Osteocyte (in vitro differentiated cells): ENCODE measurements at places on chromosomes 12 and 14.
A peak's percentile ranks its signal among the peaks of the same experiment; 100 is the strongest.

DNA sequence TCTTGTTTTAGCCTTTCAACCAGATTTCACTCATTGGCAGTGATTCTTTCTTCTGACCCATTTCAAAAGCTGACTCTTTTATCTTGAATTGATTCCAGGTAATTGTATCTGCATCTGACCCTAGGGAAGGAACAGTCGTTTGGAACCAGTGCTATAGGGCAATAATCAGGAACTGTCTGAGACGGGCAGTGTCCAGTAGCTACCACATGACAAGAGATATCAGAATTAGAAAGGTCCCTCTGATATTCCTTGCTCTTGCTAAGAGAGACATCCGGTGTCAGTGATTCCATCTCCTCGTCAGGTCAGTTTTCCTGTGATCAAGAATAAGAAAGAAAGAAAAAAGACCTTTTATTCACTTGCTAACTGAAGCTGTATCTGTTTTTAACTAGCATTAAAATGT lies 47.8 kb upstream of the PDE3A start:
- no peak overlapping the region for H3K4me3 ChIP-seq
- no peak for DNase-seq
- peak overlapping the region; percentile 54 for H3K27ac ChIP-seq
- H3K36me3 ChIP-seq, result no peaks in the 10 kb centered on the region
- no peaks in the 10 kb centered on the region for H3K27me3 ChIP-seq
- H3K4me1 ChIP-seq, result peaks cover 19% of the 10 kb centered on the region

- no peaks in the 10 kb centered on the region for H3K4me1 ChIP-seq
- no peak for DNase-seq
- no peak overlapping the region for H3K4me3 ChIP-seq
- no peaks in the 10 kb centered on the region for H3K36me3 ChIP-seq
- peaks cover 12% of the 10 kb centered on the region for H3K27me3 ChIP-seq
Observed at GRCh38 chr12:9951026-9951675, 19.0 kb upstream of the CLEC2A start.

GRCh38 chr12:64824500-64825142 lies at the start of gene TBC1D30:
TBC1D30 (plus strand) TSS chr12:64824647; CDS start chr12:64824880, 233 bp downstream.
- H3K4me3 ChIP-seq, result peak within 1 kb of the TSS; percentile 70
- no peak within 1 kb of the TSS for H3K27ac ChIP-seq
- no peaks in the 10 kb centered on the region for H3K36me3 ChIP-seq

- H3K4me1 ChIP-seq, result no peaks in the 10 kb centered on the region
- no peak overlapping the region for H3K4me3 ChIP-seq
- no peaks in the 10 kb centered on the region for H3K27me3 ChIP-seq
- H3K27ac ChIP-seq, result no peak overlapping the region
Observed at GRCh38 chr14:105851716-105852377, 325.5 kb downstream of the TMEM121 start.

DNA sequence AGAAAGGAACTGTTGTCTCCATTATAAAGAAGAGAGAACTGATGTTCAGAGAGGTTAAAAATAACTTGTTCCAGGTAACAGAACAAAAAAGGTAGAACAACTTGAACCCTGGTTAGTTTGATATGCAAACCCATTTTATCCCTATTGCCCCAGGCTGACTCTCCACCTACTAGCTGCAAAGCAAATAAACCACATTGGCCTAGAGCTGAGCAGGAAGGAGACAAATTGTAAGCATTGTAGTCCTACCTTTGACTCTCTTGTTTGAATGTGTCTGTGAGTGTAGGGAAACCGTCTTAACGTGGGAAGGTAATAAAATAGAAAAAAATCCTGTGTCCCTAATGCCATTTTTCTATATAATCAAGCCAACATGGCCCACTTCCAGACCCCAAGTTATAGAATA lies 126.4 kb downstream of the CCER1 start:
- no peaks in the 10 kb centered on the region for H3K36me3 ChIP-seq
- peaks cover 8% of the 10 kb centered on the region for H3K4me1 ChIP-seq
- DNase-seq, result no peak
- no peak overlapping the region for H3K27ac ChIP-seq

DNA sequence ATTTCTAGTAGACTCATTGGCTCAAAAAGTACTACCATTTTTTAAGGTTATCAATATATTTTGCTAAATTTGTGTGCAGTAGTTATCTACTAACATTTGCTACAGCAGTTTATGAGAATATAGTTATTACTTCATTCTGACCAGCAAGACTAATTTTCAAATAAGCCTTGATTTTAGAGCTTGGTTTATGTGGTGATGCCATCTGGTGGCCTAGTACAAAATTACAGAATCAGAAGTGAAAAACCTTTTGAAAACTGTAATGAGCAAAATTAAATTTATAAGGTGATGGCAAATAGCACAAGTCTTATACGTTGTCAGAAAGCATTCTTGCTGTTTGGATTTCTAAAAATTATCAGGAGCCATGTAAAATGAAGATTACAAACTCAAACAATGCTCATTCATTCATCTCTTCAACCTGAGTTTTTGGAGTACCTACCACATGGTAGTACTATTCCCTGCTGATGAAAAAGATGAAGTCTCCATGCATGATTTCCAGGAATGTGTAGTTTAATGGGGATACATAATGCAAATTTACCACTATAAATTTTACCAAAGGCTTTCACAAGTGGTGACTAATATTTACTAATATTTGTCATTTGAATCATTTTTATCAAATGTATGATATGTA lies 51.0 kb downstream of the MAGOHB start:
- peaks cover 12% of the 10 kb centered on the region for H3K27me3 ChIP-seq
- no peaks in the 10 kb centered on the region for H3K36me3 ChIP-seq
- no peak overlapping the region for H3K4me3 ChIP-seq
- no peak for DNase-seq

DNA sequence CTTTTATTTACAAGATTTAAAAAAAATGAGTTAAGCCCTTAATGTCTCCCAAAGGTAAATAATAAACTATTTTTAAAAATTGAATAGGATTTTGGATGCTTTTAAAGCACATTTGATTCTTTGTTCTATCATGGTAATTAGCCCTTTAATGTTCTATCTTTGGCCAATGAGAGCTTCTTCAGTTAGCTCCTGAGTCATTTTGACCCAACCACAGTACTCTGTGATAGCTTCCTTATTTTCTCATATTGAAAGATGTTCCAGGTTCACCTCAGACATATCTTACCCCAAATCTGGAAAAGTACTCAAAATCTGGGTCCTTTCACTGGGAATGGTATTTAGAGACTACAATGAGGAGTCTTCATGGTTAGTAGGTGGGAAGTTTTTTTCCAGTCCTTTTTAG lies 98.0 kb downstream of the MYRFL start:
- no peaks in the 10 kb centered on the region for H3K4me1 ChIP-seq
- peaks cover 9% of the 10 kb centered on the region for H3K27me3 ChIP-seq
- H3K4me3 ChIP-seq, result no peak overlapping the region
- no peaks in the 10 kb centered on the region for H3K36me3 ChIP-seq

- DNase-seq, result no peak
- peaks cover 19% of the 10 kb centered on the region for H3K36me3 ChIP-seq
- H3K4me3 ChIP-seq, result no peak overlapping the region
- H3K4me1 ChIP-seq, result peaks cover 24% of the 10 kb centered on the region
- H3K27me3 ChIP-seq, result no peaks in the 10 kb centered on the region
Observed at GRCh38 chr14:103041464-103041863, 15.9 kb downstream of the CDC42BPB start.

DNA sequence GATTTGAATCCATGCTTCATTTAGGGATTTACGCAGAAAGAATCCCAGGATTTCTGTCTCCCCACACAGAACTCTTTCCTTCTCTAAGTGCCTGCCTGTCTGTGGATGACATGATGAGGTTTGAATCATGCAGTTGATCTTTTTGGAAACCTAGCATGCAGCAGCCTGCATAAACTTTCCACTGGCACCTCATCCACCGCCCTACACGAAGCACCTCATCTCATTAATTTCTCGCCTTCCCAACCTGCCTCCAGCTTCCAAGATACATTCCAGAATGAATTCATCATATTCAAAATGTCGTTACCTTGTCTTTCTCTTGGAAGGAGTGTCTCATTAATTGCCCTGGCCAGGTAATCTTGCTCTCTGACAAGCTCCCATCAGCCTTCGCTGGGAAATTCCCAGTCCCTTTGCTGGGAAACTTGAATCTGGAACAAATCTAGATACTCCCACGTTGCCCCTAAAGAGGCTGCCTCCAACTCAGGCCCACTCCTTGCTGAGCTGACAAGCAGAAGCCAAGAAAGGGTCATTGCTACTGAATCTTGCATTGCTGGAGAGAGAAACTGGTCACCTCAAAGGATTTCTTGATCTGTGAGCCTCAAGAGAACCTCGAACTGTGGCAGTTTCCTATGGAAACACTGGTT lies 48.2 kb downstream of the SERPINA3 start:
- peaks cover 18% of the 10 kb centered on the region for H3K4me1 ChIP-seq
- H3K36me3 ChIP-seq, result no peaks in the 10 kb centered on the region
- no peaks in the 10 kb centered on the region for H3K27me3 ChIP-seq

GRCh38 chr14:103546652-103547454 lies 15.6 kb downstream of the BAG5 start:
- H3K36me3 ChIP-seq, result no peaks in the 10 kb centered on the region
- H3K27ac ChIP-seq, result no peak overlapping the region
- H3K4me1 ChIP-seq, result peaks cover 30% of the 10 kb centered on the region
- H3K27me3 ChIP-seq, result no peaks in the 10 kb centered on the region

DNA sequence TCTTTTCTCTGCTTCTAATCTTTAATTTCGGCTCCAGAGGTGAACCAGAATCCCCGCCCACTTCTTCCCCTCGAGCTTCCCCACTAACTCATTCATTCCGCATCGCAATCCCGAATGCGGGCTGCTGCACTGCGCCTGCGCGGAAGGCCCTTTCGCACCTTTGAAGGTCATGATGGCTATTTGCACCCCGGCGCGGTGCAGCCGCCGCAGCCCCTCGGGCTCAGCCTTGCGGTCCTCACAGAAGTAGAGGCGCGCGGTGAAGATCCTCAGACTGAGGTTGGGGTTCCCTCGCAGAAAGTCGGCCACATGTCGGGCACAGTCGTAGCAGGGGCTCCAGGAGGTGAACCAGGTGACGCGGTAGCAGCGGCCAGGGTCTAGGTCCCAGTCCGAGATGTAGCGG lies 7.6 kb downstream of the AICDA start:
- peak; percentile 79 for DNase-seq
- H3K36me3 ChIP-seq, result no peaks in the 10 kb centered on the region
- H3K27ac ChIP-seq, result no peak overlapping the region
- peaks cover 20% of the 10 kb centered on the region for H3K27me3 ChIP-seq
- no peak overlapping the region for H3K4me3 ChIP-seq
- H3K4me1 ChIP-seq, result peaks cover 8% of the 10 kb centered on the region

GRCh38 chr14:92391726-92392125 lies 68.8 kb downstream of the SLC24A4 start:
- no peak for DNase-seq
- H3K27me3 ChIP-seq, result peaks cover 1% of the 10 kb centered on the region
- H3K36me3 ChIP-seq, result no peaks in the 10 kb centered on the region
- H3K4me1 ChIP-seq, result no peaks in the 10 kb centered on the region
- H3K27ac ChIP-seq, result no peak overlapping the region
- no peak overlapping the region for H3K4me3 ChIP-seq

GRCh38 chr12:28795311-28795710 lies 353.8 kb upstream of the FAR2 start:
- DNase-seq, result no peak
- no peaks in the 10 kb centered on the region for H3K27me3 ChIP-seq
- no peak overlapping the region for H3K27ac ChIP-seq
- no peak overlapping the region for H3K4me3 ChIP-seq

DNA sequence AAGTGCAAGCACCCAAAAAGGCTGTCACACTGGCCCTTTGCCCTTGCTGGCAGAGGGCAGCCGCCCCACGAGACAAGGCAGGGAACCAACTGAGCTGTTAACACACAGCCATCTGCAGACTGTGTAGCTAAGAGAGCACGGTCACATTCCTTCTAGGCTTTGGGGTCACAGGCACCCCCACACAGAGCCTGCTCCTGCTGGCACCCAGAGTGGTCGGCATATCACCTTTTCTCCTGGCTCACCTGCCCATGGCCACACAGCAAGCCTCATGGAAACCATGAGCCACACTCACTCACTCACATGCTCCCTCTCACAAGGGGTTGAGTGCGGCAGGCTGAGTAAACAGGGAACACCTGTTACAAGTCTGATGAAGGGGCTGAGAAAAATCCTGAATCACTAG lies 214.5 kb downstream of the PCNX1 start:
- H3K4me1 ChIP-seq, result peaks cover 30% of the 10 kb centered on the region
- H3K4me3 ChIP-seq, result no peak overlapping the region
- peaks cover 9% of the 10 kb centered on the region for H3K36me3 ChIP-seq
- no peak for DNase-seq

DNA sequence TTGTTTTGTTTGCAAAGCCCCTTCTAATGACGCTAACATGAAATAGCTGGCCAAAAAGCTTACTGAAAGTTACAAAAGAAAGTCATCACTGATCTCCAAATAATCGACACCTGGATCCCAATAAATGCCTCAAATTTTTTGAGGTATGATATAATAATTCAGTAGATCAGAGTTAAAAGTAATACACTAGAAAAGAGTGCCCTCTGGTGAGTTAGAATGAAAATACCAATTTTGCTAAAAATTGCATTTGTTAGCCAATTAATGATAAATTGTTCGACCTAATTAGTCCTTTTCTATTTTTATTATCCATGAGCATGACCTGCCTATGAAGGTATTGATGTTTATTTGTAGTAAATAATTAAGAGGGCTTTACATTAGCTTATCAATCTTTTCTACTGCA lies 78.6 kb downstream of the CEP128 start:
- H3K27ac ChIP-seq, result peak overlapping the region; percentile 87
- no peaks in the 10 kb centered on the region for H3K27me3 ChIP-seq
- DNase-seq, result no peak
- no peak overlapping the region for H3K4me3 ChIP-seq
- peaks cover 11% of the 10 kb centered on the region for H3K36me3 ChIP-seq

DNA sequence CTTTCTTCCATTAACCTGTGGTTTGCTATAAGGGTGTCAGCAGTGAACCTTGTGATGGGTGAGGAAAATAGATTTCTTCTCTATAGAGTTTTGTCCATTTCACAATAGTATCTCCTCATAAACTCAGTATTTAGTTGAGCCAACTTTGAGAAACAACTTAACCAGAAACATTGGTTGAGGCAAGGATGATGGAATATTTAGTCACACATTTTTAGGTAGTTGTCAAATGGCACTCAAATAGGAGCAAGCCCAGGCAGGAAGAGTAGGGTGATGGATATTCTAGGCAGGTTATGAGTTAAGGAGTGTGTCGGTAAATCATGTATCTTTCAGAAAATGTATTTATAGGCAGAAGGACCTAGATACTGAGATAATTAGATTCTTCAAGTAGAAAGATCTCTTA lies 1267.6 kb downstream of the SLC16A7 start:
- no peak overlapping the region for H3K27ac ChIP-seq
- no peaks in the 10 kb centered on the region for H3K4me1 ChIP-seq
- no peaks in the 10 kb centered on the region for H3K27me3 ChIP-seq
- no peak overlapping the region for H3K4me3 ChIP-seq

DNA sequence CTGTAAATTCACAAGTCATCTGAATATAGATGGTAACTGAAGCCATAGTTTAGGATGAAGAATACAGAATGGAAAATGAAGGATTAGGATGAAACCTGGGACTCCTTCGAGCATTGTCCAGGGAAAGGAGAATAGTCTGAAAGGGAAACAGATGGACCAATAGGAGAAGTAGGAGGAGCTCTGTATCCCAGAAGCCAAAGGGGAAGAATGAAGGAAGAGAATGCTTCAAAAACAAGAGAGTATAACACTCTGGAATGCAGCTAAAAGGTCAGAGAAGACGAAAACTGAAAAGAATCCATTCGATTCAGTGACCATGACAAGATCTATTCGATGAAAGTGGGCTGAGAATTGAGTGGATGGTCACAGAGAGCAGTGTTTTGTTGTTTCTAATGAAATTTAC lies 1.0 kb downstream of the GMFB start:
- peaks cover 47% of the 10 kb centered on the region for H3K4me1 ChIP-seq
- H3K4me3 ChIP-seq, result peak overlapping the region; percentile 87
- H3K27me3 ChIP-seq, result peaks cover under 1% of the 10 kb centered on the region
